ENCODE measurements at places on chromosomes 1 and 21. TPM values are rescaled to one million over a fixed set of nuclear protein-coding genes. Genes with fewer than 3 reads are reported as not detected.

- no peaks in the 10 kb centered on the region for H3K36me3 ChIP-seq
- H3K27ac ChIP-seq: peak overlapping the region; percentile 78
- H3K4me3 ChIP-seq: no peak overlapping the region
- no peak for DNase-seq
- no peaks in the 10 kb centered on the region for H3K27me3 ChIP-seq
Measured at GRCh38 chr1:3000671-3001470, 20.4 kb upstream of the ACTRT2 start.

DNA sequence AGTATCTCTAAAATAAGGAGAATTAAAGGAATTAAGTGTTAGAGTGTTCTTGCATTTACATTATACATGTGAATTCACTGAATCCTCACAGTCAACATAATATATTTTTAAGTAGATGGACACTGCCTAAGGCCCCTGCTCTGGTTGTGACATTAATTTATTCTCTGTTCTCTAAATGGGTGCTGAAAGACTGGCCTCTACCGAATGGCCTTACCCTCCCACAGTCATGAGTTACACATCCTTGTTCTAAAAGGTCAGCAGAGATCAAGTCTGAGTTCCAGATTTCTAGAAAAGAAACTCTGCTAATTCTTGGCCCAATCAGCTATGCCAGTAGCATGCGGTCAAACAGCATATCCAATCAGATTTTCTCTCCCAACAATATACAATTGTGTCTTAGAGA lies 193.2 kb downstream of the TM2D1 start:
- no peak overlapping the region for H3K27ac ChIP-seq
- no peaks in the 10 kb centered on the region for H3K27me3 ChIP-seq
- no peaks in the 10 kb centered on the region for H3K4me1 ChIP-seq
- DNase-seq: no peak

GRCh38 chr1:162275622-162276175 lies 101.0 kb downstream of the SPATA46 start:
- no peaks in the 10 kb centered on the region for H3K27me3 ChIP-seq
- no peak for DNase-seq
- H3K4me3 ChIP-seq: no peak overlapping the region
- H3K4me1 ChIP-seq: no peaks in the 10 kb centered on the region
- no peak overlapping the region for H3K27ac ChIP-seq
- no peaks in the 10 kb centered on the region for H3K36me3 ChIP-seq

- no peak for DNase-seq
- H3K4me3 ChIP-seq: no peak overlapping the region
- no peaks in the 10 kb centered on the region for H3K27me3 ChIP-seq
- H3K27ac ChIP-seq: no peak overlapping the region
- H3K36me3 ChIP-seq: peaks cover 4% of the 10 kb centered on the region
Measured at GRCh38 chr1:161840363-161840762, 74.2 kb downstream of the ATF6 start.

DNA sequence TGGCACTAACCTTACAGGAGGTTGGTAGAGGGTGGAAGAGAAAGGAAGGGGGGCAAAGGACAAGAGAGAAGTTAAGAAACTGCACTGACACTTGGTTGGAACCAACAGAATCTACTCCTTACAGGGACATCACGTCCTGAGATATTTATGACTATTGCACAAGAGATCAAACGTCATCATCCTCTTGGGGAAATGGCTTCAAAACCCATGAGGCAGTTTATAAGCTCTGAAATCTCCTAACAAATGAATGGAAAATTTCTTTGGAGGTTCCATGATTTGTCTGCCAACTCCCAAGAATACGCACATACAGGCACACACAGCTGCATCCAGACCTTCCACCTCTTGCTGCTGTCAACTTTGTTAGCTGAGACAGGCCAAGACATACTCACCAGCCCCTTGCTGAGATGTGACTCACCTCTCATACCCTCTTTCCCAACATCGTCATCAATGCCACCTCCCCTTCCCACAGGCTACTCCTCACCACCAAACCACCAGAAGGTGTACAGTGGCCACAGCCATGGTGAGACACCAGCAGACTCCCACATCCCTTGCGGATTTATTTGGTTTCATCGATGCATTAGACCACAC lies 135.5 kb downstream of the SETD4 start:
- H3K27me3 ChIP-seq: no peaks in the 10 kb centered on the region
- no peak for DNase-seq
- no peak overlapping the region for H3K27ac ChIP-seq
- no peaks in the 10 kb centered on the region for H3K36me3 ChIP-seq
- no peak overlapping the region for H3K4me3 ChIP-seq
- no peaks in the 10 kb centered on the region for H3K4me1 ChIP-seq

DNA sequence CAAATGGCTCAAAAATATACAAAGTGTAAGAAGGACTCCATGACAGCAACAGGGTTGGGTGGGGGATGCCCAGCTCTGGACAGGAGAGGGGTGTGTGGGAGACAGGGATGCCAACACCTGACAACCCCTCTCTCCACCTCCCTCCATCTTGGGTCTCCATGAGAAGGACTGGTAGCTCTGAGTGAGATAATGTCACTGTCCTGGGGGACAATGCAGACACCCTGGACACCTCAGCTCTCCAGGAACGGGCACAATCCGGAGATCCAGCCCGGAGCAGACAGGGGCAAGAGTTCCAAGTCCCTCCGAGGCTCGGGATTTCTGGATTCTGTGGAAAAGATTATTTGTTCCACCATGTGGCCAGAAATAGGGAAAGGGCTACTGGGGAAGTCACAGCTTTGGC lies 122.5 kb downstream of the GLIS1 start:
- no peaks in the 10 kb centered on the region for H3K27me3 ChIP-seq
- H3K36me3 ChIP-seq: no peaks in the 10 kb centered on the region
- H3K4me3 ChIP-seq: no peak overlapping the region
- no peak overlapping the region for H3K27ac ChIP-seq

- H3K36me3 ChIP-seq: peaks cover 17% of the 10 kb centered on the region
- H3K4me1 ChIP-seq: peaks cover 3% of the 10 kb centered on the region
- H3K27ac ChIP-seq: peak overlapping the region; percentile 96
- DNase-seq: no peak
Measured at GRCh38 chr1:228737601-228738041, 2.3 kb downstream of the RHOU start.

DNA sequence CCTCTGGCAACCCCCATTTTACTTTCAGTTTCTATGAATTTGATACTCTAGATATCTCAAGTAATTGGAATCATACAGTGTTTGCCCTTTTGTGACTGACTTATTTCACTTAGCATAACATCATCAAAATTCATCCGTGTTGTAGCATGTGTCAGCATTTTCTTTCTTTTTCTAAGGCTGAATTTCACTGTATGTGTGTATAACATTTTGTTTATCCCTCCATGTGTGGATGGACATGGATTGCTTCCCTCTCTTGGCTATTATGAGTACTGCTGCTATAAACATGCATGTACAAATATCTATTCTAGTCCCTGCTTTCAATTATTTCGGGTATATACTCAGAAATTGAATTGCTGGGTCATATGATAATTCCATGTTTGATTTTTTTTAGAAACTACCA lies 97.3 kb downstream of the MAP3K21 start:
- H3K4me3 ChIP-seq: no peak overlapping the region
- no peak overlapping the region for H3K27ac ChIP-seq
- H3K36me3 ChIP-seq: no peaks in the 10 kb centered on the region
- H3K4me1 ChIP-seq: no peaks in the 10 kb centered on the region

DNA sequence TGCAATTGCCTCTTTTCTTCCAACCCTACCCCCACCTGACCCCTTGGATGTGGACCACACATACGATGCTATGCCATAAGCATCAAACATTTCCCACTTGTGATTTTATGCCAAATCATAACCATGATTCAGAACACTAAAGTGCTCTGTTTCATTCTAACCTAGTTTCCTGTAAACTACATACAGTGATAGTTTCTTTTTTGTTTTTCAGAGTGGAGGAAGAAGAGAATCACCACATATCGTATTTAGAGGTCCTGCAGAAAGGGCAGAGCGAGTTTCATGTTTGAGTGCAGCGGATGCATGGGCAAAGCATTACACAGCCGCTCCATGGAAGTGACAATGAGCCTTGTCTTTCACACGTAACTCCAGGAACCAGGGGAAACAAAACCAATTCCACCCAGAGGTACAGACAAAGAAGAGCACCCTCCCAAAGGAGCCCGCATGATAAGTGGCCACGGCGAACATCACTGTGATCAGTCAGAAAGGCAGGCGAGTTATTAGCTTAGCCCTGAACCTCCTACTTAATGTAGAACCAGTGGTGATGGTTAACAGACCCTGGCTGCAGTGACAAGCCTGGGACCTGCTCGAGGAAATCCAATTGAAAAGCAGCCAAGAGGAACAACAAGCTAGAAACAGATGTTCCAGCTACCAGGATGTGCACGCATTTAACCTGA lies 64.0 kb upstream of the ZNF281 start:
- H3K36me3 ChIP-seq: no peaks in the 10 kb centered on the region
- H3K27ac ChIP-seq: no peak overlapping the region
- H3K4me1 ChIP-seq: no peaks in the 10 kb centered on the region
- DNase-seq: no peak

GRCh38 chr1:21277180-21277579 lies 13.1 kb downstream of the ECE1 start:
- H3K27me3 ChIP-seq: no peaks in the 10 kb centered on the region
- H3K4me1 ChIP-seq: peaks cover 54% of the 10 kb centered on the region
- no peak overlapping the region for H3K4me3 ChIP-seq
- H3K27ac ChIP-seq: peak overlapping the region; percentile 87

- H3K27ac ChIP-seq: peak overlapping the region; percentile 70
- no peaks in the 10 kb centered on the region for H3K27me3 ChIP-seq
- no peaks in the 10 kb centered on the region for H3K36me3 ChIP-seq
- H3K4me1 ChIP-seq: peaks cover 44% of the 10 kb centered on the region
- DNase-seq: no peak
Measured at GRCh38 chr21:38984568-38984967, 178.8 kb downstream of the ETS2 start.

DNA sequence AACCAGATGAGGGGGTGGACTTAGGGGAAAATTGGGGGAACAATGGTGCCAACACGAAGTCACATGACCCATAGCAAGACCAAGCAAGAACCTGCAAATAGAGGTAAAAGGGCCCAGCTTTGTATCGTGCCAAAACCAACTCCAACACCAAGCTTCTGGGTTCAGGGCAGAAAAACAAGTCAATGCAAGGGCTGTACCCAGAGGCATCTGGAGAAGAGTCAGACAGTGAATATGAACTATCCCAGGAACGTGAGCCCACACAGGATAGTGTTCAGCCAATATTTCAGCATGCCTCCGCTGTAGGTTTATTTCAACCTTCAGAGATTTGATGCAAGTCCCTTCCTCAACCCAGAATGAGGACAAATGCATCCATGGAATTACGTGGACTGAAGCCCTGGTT lies 15.0 kb upstream of the ZMYM6 start:
- DNase-seq: no peak
- no peaks in the 10 kb centered on the region for H3K36me3 ChIP-seq
- no peak overlapping the region for H3K4me3 ChIP-seq

DNA sequence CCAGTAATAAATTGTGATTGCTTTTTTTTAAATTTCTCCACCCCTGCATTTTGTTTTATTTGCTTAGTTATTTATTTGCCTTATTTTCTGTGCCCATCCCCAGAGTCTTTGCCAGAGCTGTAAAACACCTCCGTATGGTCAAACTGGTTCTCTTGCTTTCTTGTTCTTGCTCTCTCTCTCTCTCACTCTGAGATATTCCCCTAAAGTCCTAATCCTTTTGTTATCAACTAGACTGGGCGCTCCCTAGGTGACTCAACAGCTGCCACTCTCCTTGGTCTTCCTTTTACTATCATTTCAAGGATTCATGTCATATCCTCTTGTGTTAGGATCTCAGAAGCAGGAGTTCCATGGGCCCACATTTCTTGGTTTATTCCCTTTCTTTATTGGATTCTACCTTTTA lies 160.0 kb downstream of the PRDM2 start:
- no peak overlapping the region for H3K27ac ChIP-seq
- no peak for DNase-seq
- no peaks in the 10 kb centered on the region for H3K4me1 ChIP-seq
- H3K4me3 ChIP-seq: no peak overlapping the region
- H3K27me3 ChIP-seq: no peaks in the 10 kb centered on the region
- H3K36me3 ChIP-seq: no peaks in the 10 kb centered on the region

DNA sequence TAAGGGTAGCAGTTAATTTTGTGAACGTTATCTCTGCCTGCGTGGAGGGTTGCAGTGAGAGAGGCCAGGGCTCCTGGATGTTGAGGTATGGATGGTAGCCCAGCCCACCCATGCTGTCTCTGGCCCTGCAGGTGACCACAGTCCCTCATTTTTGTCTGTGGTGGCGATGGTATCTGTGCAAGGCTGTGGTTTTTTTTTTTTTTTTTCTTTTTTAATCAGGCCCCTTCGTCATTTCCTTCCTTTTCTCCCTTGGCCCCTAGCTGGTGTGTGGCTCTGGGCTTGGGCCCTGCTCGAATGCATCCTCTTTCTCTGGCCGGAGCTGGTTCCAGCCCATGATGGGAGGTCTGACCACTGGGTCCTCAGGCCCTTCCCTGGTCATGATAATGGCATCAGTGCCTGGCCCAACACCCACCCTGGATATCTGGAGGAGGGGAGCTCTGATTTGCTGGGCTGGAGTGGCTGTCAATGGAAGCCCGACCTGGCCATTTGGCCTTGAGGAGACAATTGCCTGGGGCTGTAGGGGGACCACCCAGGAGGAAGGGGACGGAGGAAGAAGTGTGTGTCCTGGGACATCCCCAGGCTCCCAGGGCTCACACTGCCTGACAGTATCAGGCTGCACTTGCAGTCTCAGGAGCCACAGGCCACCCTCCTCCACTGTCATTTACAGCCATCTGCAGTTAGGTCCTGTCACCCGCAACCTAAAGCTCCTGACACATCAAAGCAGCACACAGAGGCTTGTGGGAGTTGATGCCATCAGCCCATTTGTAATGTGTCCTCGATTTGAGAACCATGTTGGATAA lies 8.1 kb upstream of the RNF187 start:
- H3K27me3 ChIP-seq: no peaks in the 10 kb centered on the region
- no peak for DNase-seq
- no peak overlapping the region for H3K4me3 ChIP-seq
- H3K27ac ChIP-seq: no peak overlapping the region
- no peaks in the 10 kb centered on the region for H3K4me1 ChIP-seq

GRCh38 chr1:154843636-154844296 lies 26.3 kb downstream of the KCNN3 start:
- no peak overlapping the region for H3K4me3 ChIP-seq
- no peak for DNase-seq
- H3K36me3 ChIP-seq: no peaks in the 10 kb centered on the region
- no peaks in the 10 kb centered on the region for H3K4me1 ChIP-seq
- H3K27ac ChIP-seq: no peak overlapping the region
- no peaks in the 10 kb centered on the region for H3K27me3 ChIP-seq

DNA sequence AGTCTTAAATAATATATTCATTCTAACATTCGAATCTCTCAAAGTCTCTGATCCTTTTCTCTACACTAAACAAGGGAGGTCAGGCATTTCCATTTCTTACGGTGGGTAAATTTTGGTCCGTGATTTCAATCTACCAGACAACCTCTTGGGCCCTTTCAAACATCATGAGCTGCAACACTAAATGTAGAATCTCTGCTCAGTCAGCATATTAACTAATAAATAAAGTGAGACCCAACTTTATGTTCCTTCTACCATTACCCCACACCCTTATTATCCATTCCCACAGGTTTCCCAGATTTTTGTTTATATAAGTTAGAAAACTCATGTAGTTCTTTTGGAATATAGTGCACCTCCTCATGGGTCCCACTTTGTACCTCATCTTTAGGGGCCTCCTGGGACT lies 24.9 kb downstream of the SLAMF7 start:
- H3K27ac ChIP-seq: no peak overlapping the region
- no peak overlapping the region for H3K4me3 ChIP-seq
- DNase-seq: no peak
- no peaks in the 10 kb centered on the region for H3K4me1 ChIP-seq
- no peaks in the 10 kb centered on the region for H3K36me3 ChIP-seq
- no peaks in the 10 kb centered on the region for H3K27me3 ChIP-seq

HSD11B1 gene
- 0.32 TPM for total RNA-seq

SYF2 gene
- total RNA-seq: 14.3 TPM

OR2T34 gene
- total RNA-seq: not detected

ANKRD65 gene
- total RNA-seq: 12.5 TPM

B3GALT2 gene
- total RNA-seq: not detected

TARS2 gene
- total RNA-seq: 10.9 TPM

HHAT gene
- total RNA-seq: 1.2 TPM
